ENCODE measurements at places on chromosomes 1 and 21.

DNA sequence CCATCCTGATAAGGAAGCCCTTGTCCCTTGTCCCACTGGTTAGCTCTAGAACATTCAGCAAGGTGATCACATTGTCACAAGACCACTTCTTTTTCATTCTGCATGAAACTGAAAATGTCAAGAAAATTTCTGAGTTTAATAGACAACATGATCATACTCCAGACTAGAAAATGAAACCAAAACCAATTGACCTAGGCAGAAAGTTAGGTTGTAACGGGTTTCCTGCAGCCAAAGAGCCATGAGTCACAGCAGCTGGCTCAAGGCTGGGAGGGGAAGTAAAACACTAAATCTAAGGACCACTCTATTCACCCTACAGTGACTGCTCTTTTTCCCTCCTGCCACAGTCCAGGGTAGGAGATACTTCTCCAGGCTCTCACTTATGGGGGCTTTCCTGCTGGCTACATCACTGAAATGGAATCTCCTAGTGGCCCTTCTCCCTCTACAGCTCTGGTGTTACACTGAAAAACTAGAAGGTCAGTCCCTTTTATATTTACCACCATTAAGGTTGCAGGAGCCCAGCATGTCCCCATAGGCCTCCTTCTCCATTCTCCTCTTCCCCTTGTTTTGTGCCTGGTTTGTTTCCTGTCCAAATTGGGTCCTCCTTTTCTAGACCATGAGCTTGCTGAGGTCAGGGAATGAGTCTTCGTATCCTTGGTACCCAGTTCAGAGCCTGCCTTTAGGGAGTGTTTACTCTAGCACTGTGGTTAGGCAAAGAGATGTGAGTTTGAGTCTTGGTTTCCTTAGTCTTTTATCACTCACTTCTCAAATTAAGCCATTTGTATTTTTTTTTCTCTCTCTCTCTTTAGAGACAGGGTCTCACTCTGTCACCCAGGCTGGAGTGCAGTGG is 236.5 kb upstream of the JUN start:
- DNase-seq, result peak; percentile 83

GRCh38 chr1:43035821-43036741 is 77.4 kb upstream of the SLC2A1 start:
- DNase-seq, result no peak

- DNase-seq, result no peak
These were observed at the start of gene GRIK1 for GRCh38 chr21:29939924-29940275. Gene GRIK1 (minus strand): TSS chr21:29939996.

GRCh38 chr1:36764798-36765197 is 269.5 kb downstream of the GRIK3 start:
- DNase-seq, result no peak

- no peak for DNase-seq
These were observed 727.7 kb upstream of the NCAM2 start for GRCh38 chr21:20270365-20271055.

- no peak for DNase-seq
These were observed 13.3 kb downstream of the SCNN1D start for GRCh38 chr1:1293263-1294249.

GRCh38 chr1:205914730-205915129 is 28.5 kb downstream of the SLC26A9 start:
- DNase-seq, result no peak

DNA sequence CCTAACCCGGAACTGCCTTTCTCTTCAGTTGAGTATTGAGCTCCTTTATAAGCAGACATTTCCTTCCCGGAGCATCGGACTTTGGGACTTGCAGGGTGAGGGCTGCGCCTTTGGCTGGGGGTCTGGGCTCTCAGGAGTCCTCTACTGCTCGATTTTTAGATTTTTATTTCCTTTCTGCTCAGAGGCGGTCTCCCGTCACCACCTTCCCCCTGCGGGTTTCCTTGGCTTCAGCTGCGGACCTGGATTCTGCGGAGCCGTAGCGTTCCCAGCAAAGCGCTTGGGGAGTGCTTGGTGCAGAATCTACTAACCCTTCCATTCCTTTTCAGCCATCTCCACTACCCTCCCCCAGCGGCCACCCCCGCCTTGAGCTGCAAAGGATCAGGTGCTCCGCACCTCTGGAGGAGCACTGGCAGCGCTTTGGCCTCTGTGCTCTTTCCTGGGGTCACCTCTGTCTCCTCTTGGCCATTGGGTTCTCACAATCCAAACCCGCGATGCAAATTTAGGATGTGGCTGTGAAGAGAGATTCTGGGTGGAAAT is 3.7 kb downstream of the OLIG2 start:
- no peak for DNase-seq

- no peak for DNase-seq
These were observed 227.1 kb downstream of the DISC1 start for GRCh38 chr1:231853588-231854207.

- no peak for DNase-seq
These were observed 2.8 kb downstream of the MRTO4 start for GRCh38 chr1:19254416-19254815.
